ENCODE measurements at places on chromosomes 4 and X.

- peak; percentile 61 for DNase-seq
These were observed 36.5 kb upstream of the PPM1K start for GRCh38 chr4:88320780-88321373.

- DNase-seq: no peak
These were observed 205.4 kb downstream of the HS3ST1 start for GRCh38 chr4:11223311-11223710.

DNA sequence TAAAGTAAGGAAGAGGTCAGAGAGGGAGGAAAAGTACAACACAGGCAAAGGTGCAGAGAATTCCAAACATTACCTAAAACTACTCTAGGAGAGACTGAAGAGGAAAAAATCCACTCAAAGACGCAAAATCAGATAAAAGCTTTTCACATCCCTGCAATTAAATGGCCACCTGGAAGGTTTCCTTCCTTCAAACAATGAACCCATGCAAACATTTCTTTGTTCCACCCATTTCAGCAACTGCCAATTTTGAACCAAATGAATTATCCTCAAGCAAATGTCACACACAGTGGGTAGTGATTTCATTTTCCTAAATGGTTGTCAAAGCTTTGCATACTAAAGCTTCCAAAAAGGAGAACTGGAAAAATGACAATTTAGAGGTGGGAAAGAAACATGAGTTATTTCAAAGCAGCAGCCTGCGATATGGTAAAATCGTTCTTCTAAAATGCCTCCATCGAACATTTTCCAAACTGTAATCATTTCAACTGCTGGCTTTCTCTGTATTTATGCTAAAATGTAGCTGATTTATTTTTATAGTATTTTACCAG is 45.0 kb downstream of the APBB2 start:
- DNase-seq: no peak

GRCh38 chr4:93896516-93896915 is 68.0 kb downstream of the ATOH1 start:
- no peak for DNase-seq

- no peak for DNase-seq
These were observed 16.1 kb upstream of the TBC1D14 start for GRCh38 chr4:6893449-6894085.

GRCh38 chr4:147516133-147516532 is 35.2 kb downstream of the EDNRA start:
- no peak for DNase-seq

DNA sequence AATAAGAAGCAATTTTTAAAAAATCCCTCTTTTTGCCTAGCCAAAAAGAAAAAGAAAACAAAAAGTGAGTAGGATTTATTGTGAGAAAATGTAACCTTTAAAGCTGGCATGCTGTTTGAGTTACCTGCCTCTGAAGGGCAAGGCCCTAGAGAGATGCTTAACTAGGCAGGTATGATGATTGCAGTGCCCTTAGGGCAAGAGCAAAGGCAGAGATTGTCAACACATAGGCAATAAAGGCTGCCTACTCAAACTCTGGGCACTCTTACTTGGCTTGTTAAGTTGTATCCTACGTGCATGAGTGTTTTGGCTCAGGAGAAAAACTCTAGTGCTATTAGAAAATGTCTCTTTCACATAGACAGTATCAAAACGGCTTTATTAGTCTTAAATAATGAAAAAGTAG is 306.0 kb downstream of the RPA4 start:
- DNase-seq: no peak

DNA sequence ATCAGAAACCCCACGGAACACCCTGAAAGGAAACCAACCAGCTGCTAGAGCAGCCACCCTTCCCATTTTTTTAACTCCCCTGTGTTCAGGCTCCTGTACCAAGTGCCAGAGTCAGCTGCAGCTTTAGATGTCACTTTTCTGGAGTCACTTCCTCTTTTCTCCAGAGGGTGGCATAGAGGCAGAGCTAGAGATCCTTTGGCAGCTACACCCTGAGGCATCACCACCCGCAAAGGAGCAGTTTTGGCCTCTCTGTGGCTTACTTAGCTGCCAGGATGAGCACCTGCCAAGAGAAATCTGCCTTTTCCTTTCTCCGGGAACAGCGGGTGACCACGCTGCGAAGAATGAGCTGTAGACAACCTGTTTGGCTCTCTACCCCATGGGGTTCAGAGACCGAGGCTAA is 58.0 kb upstream of the CHRDL1 start:
- DNase-seq: no peak

- DNase-seq: no peak
These were observed 149.8 kb upstream of the RASGEF1B start for GRCh38 chr4:81621490-81621889.

DNA sequence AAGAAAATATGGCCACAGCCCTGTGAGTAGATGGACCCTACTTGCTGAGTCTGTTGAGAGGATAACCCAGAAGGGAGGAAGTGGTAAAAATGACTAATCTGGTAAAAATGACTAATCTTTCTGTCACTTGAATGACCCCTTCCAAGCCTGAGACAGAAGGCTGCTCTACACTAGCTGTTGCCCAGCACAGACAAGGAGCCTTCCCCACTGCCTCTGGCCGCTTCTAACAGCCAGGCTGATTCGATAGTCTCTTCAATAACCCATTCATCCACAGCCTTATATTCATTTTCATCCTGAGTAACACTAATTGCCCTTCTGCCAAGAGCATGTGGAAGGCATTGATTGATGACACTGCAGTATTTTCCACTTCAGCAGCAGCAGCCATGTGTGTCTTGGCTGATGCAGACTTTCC is 18.4 kb downstream of the MAGEB17 start:
- no peak for DNase-seq

GRCh38 chrX:20685652-20686051 is 418.9 kb upstream of the RPS6KA3 start:
- no peak for DNase-seq

- no peak for DNase-seq
These were observed 62.4 kb upstream of the UGT2B15 start for GRCh38 chr4:68732653-68733466.

GRCh38 chr4:52657618-52658501 is 1.2 kb downstream of the USP46 start:
- no peak for DNase-seq

GRCh38 chrX:65726715-65727114 is 59.3 kb downstream of the MSN start:
- DNase-seq: no peak

- DNase-seq: no peak
These were observed 974.9 kb downstream of the RPA4 start for GRCh38 chrX:97858592-97858991.

DNA sequence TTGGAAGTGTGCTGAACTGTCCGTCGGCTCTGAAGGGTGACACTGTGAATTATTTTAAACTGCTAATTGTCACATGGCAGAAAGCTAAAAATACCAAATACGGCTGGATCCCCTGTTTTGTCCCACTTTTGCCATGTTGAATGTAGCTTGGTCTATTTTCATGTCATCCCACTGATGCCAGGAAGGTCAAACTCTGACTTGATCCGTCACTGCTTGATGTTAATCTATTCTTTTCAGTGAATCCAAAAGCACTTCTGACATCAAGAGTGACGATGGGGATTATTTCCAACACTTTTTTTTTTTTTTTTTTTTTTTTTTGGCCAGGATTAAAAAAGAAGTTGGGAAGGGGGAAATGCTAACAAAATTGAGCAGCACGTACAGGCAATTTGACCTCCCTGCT is 734.6 kb upstream of the TENM3 start:
- DNase-seq: no peak

DNA sequence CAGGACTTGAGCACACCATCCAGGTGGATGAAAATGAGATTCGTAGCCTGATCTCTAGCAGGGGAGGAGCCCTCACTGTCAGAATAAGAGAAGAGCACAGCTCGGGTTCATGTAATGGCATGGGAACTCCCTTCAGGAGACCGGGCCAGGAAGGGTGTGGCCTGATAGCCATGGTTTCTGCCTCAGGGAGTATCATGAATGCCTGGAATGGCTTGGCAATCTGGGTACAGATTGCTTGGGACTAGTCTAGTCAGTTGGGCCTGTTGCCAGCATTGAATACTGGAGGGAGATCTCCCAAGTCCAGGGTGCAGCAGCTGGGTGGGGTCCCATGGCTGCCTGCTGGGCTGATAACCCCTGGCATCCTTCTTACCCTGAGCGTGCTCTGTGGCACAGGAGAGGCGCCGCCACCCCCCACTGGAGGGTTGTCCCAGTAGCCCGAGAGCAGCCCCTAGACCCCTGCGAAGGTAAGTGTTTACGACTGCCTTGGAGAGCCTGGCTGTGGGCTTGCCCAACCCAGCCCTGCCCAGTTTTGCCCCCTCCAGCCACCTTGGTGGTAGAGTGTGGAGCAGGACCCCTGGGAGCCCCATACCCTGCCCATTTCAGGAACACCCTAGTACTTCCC is 298.8 kb downstream of the TEX13A start:
- no peak for DNase-seq

DNA sequence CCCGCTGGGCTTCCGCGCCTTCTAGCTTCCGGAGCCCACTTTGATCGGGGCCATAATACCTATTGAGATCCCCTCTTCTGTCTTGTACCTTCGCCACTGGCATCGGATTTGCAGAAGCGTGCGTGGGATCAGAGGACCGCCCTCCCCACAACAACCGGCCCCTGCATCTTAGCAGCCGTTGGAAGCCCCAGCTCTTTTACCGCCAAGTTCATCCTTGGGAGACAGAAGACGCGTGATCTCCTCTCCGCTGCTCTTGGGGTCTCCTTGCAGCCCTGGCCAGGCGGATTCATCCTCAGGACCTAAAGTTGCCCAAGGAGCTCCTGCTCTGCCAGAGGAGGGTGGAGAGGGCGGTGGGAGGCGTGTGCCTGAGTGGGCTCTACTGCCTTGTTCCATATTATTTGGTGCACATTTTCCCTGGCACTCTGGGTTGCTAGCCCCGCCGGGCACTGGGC is 1.6 kb downstream of the SLIT2 start:
- DNase-seq: no peak

GRCh38 chrX:22193851-22194659 is 78.7 kb upstream of the CBLL2 start:
- no peak for DNase-seq

DNA sequence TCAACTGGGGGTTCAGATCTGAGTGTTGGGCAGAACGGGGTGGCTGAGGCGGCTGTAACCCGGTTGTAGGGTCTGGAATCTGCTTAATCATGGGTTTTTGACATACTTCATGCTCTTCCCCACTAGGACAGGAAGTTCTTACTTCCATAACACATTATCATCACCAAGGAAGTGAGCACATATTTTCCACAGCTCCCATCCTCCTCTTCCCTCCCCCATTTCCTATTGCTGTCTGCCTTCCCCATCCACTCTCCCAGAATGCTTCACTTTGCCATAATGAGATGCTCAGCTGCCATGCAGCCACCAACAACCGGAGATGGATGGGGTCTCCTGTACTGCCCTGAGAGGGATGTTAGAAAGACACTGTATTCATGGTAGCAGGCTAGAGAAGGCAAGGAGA is 6.4 kb upstream of the DCUN1D4 start:
- no peak for DNase-seq

GRCh38 chr4:80058740-80059139 is 14.3 kb downstream of the ANTXR2 start:
- DNase-seq: no peak

GRCh38 chr4:40948014-40948413 is 198.3 kb downstream of the NSUN7 start:
- no peak for DNase-seq

GRCh38 chrX:68832516-68833447 is 4.0 kb downstream of the EFNB1 start:
- DNase-seq: peak; percentile 49

GRCh38 chrX:70446380-70447350 is 2.0 kb downstream of the DLG3 start:
- no peak for DNase-seq

GRCh38 chrX:76520273-76521054 is 93.0 kb downstream of the MAGEE1 start:
- no peak for DNase-seq

DNA sequence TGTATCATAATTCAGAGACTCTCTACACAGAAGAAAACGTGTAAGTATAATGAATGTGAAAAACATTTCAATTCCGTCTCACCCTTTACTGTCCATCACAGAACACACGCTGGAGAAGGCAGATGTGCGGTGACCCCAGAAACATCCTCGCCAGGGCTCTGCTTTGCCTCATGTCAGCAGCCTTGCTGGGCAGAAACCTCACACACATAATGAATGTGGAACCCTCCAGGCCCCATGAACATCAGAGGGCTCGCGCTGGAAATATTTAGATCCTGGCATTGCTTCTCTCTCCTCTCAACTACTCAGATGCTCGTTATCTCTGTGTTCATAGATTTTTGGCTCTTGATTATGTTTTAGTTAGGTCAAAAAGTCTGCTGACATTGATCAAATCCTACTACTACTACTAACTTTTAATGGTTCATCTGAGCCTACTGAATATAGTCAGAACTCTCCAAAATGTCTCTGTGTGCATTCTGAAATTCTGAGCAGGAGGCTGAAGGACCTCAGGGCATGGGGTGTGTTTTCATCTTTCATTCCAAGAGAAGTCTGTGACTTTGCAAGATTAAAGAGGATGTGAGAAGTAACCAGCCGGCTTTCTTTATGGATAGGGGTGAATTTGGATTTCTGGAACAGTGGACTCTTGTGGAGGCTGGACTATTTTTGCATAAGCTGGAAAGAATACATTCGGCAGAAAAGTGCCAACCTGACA is 27.0 kb downstream of the SMIM43 start:
- no peak for DNase-seq

GRCh38 chrX:69539437-69539836 is 35.3 kb downstream of the NALF2 start:
- DNase-seq: no peak

- peak; percentile 88 for DNase-seq
These were observed 947 bp upstream of the RPL10 start for GRCh38 chrX:154396973-154397887.

GRCh38 chr4:68469482-68469881 is 22.2 kb downstream of the TMPRSS11E start:
- DNase-seq: no peak

DNA sequence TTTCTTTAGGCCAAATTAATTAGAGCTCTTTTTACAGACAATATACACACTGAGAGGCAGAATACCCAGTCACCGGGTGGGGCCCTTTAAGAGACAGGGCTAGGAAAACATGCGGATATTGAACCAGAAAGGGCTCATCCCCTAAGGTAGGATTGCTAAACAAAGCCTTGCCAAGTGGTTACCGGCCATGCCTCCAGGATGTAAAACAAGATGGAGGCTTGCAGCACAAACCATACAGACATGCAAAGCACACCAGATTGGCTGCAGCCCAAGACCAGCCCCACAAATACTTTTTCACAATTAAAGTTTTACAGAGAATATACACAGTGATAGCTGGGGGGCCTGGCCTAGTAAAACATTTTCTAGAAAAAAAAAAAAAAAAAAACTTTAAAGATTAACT is 210.0 kb downstream of the KLHL4 start:
- no peak for DNase-seq

- DNase-seq: no peak
These were observed 59.1 kb upstream of the MAML3 start for GRCh38 chr4:140213116-140213515.

- DNase-seq: no peak
These were observed at the start of gene EVC for GRCh38 chr4:5710961-5711478. Gene EVC, plus strand, starts transcription at chr4:5711201. Its CDS starts 180 bp downstream, at chr4:5711381.

GRCh38 chrX:29040160-29040559 is 452.9 kb downstream of the IL1RAPL1 start:
- DNase-seq: no peak

Data from activated CD8-positive, alpha-beta memory T cell treated with anti-CD3 and anti-CD28 coated beads for 24 hours (primary cell).